ENCODE measurements at places on chromosomes 11 and 22.
A peak's percentile ranks its signal among the peaks of the same experiment; 100 is the strongest.

- no peak for DNase-seq
Observed at GRCh38 chr22:50507421-50507990, at the start of gene LMF2. LMF2 (minus strand) TSS chr22:50507702; CDS start chr22:50507675, 27 bp downstream.

DNA sequence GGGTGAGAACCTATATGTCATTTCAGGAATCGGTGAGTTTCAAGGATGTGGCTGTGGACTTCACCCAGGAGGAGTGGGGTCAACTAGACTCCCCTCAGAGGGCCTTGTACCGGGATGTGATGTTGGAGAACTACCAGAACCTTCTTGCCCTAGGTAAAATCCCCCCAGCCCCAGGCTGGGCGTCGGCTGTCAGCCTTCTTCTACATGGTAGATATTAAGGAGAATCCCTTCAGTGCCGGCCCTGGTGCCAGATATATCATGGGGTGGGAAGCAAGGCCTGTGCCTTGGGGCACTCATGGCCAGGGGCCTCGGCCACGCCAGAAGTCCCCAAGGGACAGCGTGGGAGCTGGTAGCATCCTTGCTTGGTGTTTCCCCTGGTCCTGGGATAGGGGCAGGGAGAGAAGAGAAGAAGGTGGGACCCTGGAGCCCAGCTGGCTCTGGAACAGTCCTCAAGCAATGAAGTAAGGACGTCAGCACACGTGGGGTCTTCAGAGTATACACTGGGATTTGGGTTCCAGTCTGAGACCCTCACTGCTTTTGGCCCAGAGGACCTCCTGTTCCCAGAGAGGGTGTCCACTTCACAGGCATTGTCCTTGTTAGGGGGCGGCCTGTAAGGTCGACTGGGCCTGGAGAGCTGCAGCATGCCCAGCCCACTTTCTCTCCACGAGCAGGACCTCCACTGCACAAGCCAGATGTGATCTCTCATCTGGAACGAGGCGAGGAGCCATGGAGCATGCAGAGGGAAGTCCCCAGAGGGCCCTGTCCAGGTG, 6.8 kb downstream of the ZNF74 start:
- no peak for DNase-seq

DNA sequence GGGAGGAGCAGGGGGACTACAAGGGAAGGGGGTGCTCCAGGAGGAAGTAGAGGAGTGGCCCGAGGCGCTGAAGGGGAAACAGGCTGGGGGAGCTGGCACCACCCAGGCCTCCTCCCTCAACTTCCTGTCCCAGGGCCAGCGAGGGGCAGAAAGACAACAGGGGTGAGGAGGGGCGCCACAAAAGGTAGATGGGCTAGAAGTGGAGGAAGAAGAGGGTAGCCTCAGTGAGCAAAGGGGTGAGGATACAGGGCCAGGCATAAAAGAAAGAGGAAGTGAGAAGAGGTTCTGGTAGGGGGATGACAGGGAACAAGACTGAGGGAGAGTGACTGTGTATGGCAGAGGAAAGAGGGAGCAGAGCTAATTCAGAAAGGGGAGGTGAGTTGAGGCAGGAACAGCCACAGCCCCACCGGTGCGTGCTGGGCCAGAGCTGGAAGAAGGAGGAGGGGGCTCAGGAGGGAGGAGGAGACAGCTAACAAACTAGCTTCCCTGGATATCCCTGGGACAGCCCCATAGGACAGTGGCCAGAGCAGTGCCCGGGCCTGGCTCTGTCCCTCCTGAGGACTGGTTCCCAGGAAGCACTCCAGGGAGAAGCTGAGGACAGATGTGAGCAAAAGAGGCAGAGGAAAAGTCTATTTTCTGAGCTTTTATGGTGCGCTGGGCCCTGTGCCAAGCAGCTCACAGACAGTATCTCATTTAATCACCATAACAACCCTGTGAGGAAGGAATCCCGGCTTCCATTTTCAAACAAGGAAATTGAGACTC, 8.5 kb downstream of the DCHS1 start:
- peak; percentile 33 for DNase-seq

GRCh38 chr22:31635638-31636306, 26.2 kb downstream of the PISD start:
- no peak for DNase-seq

GRCh38 chr22:44739024-44739423, 13.4 kb upstream of the ARHGAP8 start:
- DNase-seq = no peak

DNA sequence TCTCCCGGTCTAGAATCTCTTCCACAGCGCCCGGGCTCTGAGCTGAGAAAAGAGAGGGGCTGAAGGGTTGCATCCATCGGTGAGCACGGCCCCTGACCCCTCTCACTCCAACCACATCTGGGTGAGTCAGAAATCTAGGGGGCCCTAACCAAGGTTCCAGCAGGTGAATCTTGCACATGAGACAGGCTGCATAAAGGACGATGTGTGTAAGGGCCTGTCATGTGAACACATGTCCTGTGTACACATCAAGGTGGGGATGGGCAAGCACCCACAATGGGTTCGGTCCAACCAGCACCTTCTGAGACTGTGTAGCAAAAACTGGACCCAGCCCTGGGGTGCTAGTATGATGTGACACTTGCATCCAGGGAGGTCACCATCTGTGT, 1.2 kb downstream of the BET1L start:
- no peak for DNase-seq
